T-helper 1 cell treated with Interleukin-12 subunit alpha and Interleukin-12 subunit beta and Interleukin-4 antibody, amounts not matched to agents 30 ng/mL and 1 ng/mL, for 36 hours (primary cell): ENCODE measurements at places on chromosomes 7 and 10. TPM values are rescaled to one million over a fixed set of nuclear protein-coding genes. Genes with fewer than 3 reads are reported as not detected.

The FAM131B gene
- total RNA-seq = 0.37 TPM in 2 replicates

The SLC26A3 gene
- not detected in 2 replicates for total RNA-seq

The FAM241B gene
- 9.9 and 10.0 TPM in 2 replicates for total RNA-seq

The RHOBTB1 gene
- not detected in 2 replicates for total RNA-seq

The CBLL1 gene
- total RNA-seq = 47.9 and 49.8 TPM in 2 replicates

The NPFFR1 gene
- not detected in 2 replicates for total RNA-seq

The CDK14 gene
- total RNA-seq = 0.34 and 0.39 TPM in 2 replicates

The CALHM1 gene
- total RNA-seq = 0.17 and 0.25 TPM in 2 replicates

The NYAP1 gene
- 0.12 TPM in 1 of 2 replicates, not detected in the other for total RNA-seq

The GRB10 gene
- total RNA-seq = 7.2 and 7.6 TPM in 2 replicates

The KCNMA1 gene
- total RNA-seq = 0.17 and 0.20 TPM in 2 replicates

The FAM25C gene
- total RNA-seq = not detected in 2 replicates

The BEND7 gene
- not detected in 2 replicates for total RNA-seq

The HYAL4 gene
- total RNA-seq = 0.51 TPM in 1 of 2 replicates, not detected in the other

The ABCA13 gene
- 0.05 and 0.29 TPM in 2 replicates for total RNA-seq

The FZD8 gene
- 0.17 and 0.29 TPM in 2 replicates for total RNA-seq
